ENCODE measurements at places on chromosomes 5 and 9.

DNA sequence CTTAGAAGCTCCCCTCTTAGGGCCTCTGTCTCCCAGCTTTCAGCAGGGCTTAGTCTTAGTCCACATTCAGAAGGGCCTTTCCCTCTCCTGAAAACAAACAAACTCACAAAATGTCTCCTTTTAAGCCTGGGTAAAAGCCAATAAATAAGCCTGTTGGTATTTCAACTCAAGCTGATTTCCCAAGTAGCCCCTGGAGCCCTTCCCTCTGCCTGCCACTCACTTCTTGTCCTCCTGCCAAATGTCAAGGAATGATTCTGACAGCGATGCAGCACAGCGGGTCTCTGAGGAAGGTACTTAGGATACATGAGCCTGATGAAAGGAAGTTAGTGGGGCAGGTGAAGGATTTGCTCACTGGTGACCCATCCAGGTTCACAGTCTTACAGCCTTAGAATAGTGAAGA is 210.5 kb downstream of the PJA2 start:
- no peak for DNase-seq

DNA sequence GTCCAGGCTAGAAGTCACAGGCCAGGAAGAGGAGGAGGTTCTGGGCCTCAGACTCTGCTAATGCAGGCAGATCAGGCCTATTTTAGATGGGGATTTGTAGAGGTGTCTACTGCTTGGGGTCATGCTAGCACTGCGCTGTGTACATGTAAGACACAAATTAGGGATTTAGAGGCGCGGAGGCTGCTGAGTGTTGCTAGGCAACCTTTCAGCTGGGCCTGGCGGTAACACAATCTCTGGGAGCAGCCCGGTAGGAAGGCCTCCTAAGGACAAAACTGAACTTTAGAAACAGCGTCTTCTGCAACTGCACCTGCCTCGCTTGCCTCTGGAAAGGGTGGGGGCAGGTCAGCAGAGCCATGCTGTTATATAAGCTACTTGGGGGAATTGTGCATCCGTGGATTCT is 147.9 kb downstream of the MACROH2A1 start:
- DNase-seq = no peak

DNA sequence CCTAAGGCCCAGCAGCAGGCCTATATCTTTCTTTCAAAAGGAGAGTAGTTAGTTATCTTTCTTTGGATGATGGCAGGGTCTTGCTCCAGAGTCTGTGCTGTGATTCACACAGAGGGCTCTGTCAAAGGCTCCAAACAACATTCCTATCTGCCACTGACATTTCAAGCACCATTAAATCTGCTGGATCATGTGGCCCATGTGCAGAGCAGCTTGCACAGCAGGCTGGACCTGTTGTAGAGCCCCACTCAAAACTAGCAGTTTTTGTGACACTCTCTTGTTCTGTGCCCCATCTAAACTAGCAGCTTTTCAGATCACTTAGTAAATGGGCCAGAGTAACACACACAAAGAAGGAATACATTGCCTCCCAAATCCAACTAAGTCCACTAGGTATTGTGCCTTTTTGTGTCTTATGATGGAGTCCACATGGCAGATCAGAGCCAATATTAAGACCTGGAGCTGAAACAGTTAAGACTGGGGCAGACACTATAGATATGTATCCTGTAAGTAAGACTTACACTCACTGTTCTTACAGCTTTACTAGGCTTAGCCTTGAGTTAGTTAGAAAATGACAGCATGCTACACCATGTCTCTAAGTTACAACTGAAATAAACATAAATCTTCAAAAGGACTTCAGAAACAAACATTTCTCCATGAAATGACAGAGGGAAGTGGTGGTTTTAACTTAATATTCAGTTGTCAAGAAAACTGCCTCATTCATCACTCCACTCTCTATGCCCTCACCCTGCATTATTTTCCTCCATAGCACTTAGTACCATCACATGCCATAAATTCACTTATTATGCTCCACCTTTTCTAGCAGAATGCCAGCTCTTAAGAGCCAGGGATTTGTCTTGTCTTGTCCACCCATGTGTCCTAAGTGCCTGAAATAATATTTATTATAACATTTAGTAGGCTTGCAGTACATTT is 400.9 kb downstream of the RAB3C start:
- no peak for DNase-seq

DNA sequence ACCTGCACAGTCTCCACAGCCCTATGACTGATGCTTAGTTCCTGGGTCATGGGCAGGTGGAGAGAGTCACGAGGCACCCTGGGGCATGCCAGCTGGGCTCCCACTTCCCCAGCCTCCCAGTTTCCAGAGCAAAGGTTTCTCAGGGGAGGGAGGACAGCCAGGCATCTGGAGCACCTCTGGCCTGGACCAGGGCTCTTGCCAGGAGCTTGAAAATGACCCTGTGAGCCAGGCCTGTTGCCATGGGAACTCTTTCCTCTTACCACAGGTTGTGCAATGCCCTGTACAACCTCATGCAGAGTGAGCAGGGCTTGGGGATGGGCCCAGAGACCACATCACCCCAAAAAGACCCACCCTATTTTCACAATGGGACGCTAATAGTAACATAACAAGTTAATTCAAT is 113.1 kb downstream of the PSD2 start:
- no peak for DNase-seq

- no peak for DNase-seq
Measured at GRCh38 chr5:124704594-124705284, 41.7 kb downstream of the ZNF608 start.

DNA sequence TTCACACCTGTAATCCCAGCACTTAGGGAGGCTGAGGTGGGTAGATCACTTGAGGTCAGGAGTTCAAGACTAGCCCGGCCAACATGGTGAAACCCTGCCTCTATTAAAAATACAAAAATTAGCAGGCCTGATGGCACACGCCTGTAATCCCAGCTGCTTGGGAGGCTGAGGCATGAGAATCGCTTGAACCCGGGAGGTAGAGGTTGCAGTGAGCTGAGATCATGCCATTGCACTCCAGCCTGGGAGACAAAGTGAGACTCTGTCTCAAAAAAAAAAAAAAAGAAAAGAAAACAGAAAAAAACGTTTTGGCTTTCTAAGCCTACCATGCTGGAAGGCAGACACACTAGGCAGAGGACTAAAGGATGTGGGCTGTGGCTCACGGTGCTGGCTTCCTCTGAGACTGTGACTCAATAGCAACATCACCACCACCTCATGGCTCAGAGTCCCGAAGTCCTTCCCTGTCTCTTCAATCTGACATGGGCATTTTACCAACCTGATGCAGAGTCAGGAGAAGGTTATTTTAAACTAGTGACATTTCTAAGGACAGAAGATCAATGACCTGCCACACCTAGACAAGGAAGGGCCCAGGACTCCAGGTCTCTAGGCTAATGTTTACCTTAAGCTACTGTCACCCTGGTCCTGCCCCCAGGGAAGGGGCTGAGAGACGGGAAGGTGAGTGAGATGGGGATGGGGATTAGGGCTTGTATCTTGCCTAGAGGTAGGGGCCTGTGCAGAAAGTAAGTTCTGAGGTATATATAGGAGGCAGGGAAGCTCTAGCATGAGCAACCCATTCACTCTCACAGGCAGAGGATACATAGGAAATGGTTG is 3.7 kb downstream of the ECSCR start:
- peak; percentile 71 for DNase-seq

DNA sequence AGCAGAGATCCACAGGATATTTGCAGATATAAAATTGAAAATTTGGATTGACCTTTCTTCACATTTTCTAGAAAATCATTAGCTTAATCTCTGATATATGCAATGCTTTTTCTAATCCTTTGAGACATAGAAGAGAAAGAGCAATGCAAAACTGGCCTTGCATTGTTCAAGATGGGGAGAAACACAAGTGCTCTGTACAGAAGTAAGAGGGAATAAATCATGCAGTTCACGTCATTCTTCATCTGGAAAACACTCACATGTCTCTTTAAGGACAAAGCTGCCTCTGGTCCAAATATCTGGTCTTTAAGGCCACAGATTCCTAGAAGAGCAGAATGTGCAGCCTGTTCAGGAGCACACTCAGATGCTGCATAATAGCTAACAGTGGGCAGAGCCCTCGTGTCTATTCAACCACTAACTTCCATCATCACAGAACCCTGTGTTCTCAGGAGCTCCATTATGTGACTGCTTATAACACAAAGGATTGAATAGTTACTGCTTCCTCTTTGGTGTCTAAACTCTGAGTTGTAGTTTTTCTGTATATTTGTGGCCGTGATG is 277.5 kb downstream of the PLK2 start:
- DNase-seq = no peak

- no peak for DNase-seq
Measured at GRCh38 chr9:28616310-28616709, 1043.0 kb upstream of the C9orf72 start.

DNA sequence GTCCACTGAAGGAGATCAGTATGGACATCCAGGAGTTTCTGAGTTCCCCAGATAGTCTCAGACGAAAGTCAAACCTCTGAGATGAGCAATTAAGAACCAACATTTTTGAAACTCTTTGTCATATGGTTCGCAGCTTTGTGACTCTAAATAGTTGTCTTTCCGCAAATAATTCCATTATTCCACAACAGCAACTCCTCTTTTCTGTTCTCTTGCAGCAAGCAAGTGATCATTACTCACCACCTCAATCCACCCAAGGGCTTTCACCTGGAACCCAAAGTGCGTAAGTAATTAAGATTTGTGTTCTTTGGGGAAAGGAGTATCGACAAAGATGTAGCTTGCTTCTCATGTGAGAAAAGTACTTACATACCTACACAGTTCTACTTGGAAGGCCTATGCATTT is 15.6 kb downstream of the MTX3 start:
- DNase-seq = no peak

DNA sequence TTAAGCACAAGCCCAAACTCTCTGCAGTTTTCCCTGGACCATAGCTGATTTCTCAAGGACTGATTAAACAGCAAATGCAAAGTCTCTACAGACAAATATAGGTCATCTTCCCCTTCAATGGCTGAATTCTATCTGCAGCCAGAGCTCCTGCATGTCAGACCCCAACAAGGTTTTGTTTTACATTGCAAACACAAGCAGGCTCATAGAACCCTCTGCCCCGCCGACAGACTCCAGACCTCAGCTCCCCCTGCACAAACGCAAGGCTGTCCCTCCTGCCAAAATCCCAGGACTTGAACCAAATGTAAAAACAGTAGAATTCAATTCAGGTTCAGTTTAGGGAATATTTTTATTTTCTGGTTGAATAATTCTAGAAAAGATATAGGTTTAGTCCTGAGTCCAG is 526.7 kb upstream of the TRPC7 start:
- no peak for DNase-seq

- no peak for DNase-seq
Measured at GRCh38 chr9:86368871-86369521, 14.8 kb upstream of the TUT7 start.

DNA sequence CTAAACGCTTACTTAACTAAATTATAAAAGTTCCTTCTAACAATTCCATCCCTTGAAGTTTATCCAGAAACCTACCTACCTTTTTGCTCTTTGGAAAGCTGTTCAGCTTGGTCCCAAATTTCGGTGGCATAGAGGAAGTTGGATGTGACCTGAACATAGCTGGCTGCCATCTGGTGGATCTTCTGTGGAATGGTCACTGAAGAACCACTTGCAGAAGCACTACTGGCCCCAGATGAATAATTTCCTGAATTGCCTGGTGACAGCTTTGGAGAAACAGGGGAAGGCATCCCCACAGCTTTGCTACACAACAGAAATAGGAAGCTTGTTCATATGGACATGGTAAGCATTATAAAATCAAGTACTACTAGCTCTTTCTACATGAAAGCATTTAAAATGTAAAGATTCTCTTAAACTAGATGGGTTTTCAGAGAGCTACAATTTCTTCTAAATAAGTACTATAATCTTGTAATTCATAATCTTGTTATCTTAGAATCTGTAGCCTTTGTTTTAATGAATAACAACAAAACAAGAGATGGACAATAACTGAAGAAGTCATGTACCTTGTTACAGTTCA is 9.9 kb downstream of the LEAP2 start:
- no peak for DNase-seq

DNA sequence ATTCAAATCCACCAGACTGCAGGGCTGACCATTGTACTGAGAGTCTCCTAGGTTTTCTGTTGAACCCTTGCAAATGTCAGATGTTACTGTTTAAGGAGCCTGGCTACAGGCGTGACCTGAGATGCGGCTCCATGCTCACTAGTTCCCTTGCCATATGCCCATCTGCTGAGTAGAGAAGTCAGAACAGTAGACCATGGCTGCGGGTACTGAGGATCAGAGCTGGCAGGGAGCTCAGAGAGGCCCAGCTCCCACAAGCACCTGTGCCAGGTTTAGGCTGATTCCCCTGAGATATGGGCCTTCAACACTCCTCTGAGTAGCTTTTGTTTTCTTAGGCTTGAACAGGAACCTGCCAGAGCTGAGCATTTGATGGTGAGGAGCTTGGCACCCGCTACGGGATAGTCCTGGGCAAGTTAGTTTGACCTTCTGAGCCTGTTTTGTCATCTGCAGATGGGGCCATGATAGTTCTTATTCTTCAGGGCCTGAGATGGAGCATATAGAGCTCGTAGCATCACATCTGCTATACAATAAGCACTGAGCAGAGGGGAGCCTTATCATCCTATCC is 83.7 kb downstream of the BOD1 start:
- DNase-seq = no peak

- no peak for DNase-seq
Measured at GRCh38 chr5:158611581-158611980, 488.1 kb downstream of the EBF1 start.

DNA sequence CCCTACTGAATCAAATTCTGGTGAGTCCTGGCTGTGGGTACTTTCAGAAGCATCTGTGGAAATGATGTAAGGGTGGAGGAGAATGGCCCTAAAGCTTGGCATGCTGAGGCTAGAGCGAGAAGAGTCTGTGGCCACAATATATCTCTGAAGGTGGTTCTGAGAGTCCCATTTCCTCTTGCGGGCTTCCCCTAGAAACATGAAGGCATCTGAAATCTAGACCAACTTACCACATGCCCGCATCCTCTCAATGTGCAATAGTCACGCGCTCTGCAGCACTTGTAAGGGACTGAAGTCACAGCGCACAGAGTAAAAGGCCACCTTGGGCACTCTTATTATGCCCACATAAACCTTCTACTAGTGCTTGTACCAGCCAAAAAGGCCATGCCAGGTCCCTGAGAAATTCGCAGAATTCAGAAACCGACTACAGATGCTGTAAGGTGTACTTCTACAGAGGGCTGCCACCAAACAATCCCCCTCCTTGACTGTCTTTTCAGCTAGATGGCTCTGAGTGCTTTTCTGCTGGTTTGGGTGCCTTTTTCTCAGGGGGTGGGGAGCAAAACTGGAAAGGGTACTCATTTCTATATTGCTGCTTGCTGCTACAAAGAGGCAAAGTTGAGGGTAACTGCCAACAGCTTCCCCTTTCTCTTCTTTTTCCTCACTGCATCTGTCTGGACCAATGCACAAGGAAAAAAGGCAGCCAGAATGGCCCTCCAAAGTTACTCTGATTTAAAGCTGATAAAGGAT is 107.3 kb downstream of the ZDHHC21 start:
- DNase-seq = no peak

GRCh38 chr9:77926371-77926878 is 105.2 kb downstream of the GNAQ start:
- DNase-seq = no peak

DNA sequence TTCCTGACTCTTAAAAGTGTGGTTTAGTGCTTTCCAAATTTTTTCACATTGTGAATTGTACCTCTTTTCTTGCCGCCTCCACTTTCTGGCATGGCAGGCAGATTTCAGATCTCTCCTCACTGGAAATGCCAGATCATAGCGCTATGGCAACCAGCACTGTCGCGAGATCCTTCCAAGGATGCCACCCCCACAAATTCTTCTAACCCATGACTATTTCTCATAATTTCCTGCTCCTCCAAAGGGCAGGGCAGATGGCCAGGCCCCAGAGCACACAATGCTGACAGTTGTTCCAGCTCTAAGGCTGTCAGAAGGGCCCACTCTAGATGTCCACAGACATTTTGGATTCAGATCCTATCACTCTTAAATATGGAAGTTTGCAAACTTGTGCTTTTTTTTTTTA is 446.2 kb upstream of the RIOK2 start:
- no peak for DNase-seq

Measured in activated CD8-positive, alpha-beta memory T cell treated with anti-CD3 and anti-CD28 coated beads, Interleukin-2, amount 50 U/mL, for 4 hours (primary cell).